ENCODE measurements at places on chromosomes 1 and 21. TPM values are rescaled to one million over a fixed set of nuclear protein-coding genes. Genes with fewer than 3 reads are reported as not detected.

DNA sequence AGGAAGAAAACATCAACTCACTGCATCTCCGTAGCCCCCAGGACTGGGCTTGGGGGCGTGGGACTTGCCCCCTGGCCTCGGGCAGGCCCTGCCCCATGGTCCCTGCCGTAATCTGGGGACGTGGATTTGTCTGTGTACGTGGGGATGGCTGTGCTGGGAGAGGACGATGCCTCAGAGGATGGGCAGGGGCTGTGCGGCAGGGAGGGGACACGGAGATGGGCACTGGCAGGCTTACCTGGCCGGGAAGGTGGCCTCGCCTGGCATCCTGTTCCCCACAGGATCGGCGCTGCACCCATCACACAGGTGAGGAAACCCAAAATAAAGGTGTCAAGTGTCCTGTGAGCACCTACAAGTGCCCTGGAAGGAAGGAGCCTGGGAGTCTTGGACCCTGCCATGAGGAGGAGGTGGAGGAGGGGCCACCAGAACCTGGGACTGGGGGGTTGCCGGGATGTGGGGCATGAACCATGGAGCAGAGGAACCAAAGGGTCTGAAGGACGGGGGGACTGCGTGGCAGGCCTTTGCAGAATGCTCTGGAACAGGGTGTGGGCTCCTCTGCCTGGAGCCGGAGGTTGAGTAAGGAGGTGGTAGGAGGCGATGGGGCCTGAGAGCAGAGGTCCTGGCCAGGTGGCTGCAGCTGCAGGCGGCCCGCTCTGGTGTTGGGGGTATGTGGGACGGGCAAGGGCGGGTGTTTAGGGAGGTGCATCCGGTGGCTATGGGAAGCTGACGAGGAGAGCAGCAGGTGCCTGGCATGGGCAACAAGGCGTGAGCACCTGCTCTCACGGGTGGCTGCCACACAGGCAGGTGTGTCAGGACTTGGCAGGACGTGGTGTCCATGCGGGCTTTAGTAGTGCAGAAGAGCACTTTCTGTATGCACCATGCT, 27.8 kb upstream of the LRRC3 start:
- no peaks in the 10 kb centered on the region for H3K4me1 ChIP-seq
- no peak overlapping the region for H3K27ac ChIP-seq
- no peak overlapping the region for H3K4me3 ChIP-seq
- H3K27me3 ChIP-seq: no peaks in the 10 kb centered on the region
- H3K36me3 ChIP-seq: no peaks in the 10 kb centered on the region
- DNase-seq: no peak

DNA sequence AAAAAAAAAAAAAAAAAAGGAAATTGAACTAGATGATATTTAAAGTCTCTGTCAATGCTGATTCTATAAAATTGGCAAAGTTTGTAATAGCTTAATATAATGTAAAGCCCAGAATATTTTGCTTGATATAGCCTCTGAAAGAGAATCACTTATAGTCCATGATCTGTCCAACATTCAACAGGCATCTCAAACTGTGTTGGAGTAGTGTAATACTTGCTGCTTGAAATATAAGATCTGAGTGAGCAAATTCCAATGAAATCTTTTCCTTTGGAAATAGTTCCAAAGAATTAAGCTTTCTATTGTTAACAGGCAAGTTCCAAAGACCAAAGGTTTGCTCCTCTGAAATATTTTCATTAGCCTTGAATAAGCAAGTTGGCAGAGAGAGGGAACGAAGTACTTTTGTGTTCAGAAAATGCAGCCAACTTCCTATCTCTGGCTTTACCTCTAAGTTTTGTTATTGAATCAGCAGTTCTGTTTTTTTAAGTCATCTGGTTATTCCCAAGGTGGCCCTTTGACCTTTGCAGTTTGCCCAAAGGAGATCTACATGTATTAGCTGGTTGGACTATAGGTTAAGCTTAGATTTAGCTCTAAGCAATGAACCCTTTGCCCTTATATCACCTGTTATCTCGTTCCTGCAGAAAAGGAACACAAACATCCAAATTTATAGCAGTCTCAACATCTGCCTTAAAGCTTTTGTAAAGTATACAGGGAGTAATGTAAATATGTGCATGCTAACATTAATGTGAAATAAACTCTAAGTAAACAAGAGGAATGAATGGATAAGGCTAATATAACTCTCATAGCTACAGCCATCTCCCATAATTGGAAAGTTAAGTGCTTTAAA, 24.4 kb upstream of the CEP350 start:
- no peak for DNase-seq
- H3K27me3 ChIP-seq: no peaks in the 10 kb centered on the region

DNA sequence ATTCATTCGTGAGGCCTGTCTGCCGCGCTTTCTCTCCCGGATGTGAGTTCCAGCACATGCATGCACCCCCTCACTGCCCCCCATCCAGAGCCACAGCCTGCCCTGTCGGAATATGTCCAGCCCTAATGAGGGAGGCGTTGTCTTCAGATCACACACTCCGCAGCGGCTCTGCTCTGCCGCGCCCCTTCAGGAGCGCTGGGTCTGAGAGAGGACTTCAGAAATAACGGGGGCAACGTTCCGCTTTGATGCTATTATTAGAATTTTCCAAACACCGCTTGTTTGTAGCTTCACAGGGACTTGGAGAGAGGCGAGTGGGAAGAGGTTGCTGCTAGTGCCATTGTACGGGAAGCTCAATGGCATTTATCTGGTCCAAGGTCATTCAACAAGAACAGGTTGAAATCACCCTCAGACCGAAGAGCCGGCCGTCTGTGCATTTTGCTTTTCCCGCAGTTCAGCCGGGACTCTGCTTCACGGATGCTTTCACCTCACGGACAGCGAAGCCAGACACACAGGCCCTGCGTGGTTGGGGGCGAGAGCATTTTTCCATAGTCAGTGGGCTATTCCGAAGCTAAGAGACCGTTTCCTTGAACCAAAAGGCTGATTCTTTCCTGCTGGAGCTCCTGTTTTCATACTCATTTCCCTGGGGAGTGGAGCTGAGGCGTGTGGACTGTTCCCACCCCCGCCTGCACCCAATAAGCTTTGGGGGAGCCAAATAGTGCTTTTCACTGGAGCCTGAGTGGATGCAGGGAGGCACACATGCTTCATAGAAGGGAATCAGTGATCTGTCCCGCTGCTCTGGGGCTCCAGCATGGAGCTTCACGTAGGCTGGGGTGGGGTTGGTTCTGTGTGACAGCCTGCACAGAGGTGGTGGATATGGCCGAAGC, 69.7 kb downstream of the GALNT2 start:
- H3K36me3 ChIP-seq: no peaks in the 10 kb centered on the region
- no peaks in the 10 kb centered on the region for H3K27me3 ChIP-seq
- no peak overlapping the region for H3K27ac ChIP-seq
- peaks cover 9% of the 10 kb centered on the region for H3K4me1 ChIP-seq

The BRINP2 gene
- total RNA-seq: 0.49 TPM

- no peaks in the 10 kb centered on the region for H3K36me3 ChIP-seq
- no peak overlapping the region for H3K4me3 ChIP-seq
- no peaks in the 10 kb centered on the region for H3K4me1 ChIP-seq
- no peak for DNase-seq
- no peak overlapping the region for H3K27ac ChIP-seq
Observed at GRCh38 chr1:74779750-74780149, 46.8 kb downstream of the TYW3 start.

GRCh38 chr1:157798211-157798610, 21.3 kb upstream of the FCRL2 start:
- H3K36me3 ChIP-seq: no peaks in the 10 kb centered on the region
- H3K27me3 ChIP-seq: no peaks in the 10 kb centered on the region
- no peaks in the 10 kb centered on the region for H3K4me1 ChIP-seq
- no peak overlapping the region for H3K4me3 ChIP-seq

The PDZK1 gene
- total RNA-seq: 0.49 TPM

GRCh38 chr1:106249365-106249764, 807.1 kb upstream of the PRMT6 start:
- H3K27ac ChIP-seq: no peak overlapping the region
- H3K4me1 ChIP-seq: no peaks in the 10 kb centered on the region
- no peaks in the 10 kb centered on the region for H3K36me3 ChIP-seq
- no peak overlapping the region for H3K4me3 ChIP-seq
- no peak for DNase-seq

DNA sequence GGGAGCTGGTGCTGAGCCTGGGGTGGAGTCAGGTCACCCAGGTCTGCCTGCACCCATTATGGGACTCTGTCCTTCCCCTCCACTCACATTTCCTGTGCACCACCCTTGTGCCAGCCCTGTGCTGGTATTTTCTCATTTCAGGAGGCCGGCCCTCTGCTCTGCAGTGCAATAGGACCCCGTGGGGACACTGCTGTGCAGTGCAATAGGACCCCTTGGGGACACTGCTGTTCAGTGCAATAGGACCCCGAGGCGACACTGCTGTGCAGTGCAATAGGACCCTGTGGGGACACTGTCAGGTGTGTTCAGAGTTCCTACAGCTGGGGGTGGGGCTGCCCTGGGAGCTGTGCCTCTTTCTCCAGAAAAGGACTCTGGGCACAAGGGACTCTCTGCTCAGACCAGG, 36.2 kb upstream of the DMBX1 start:
- H3K27ac ChIP-seq: no peak overlapping the region
- no peak overlapping the region for H3K4me3 ChIP-seq
- no peaks in the 10 kb centered on the region for H3K27me3 ChIP-seq
- no peaks in the 10 kb centered on the region for H3K36me3 ChIP-seq
- peaks cover under 1% of the 10 kb centered on the region for H3K4me1 ChIP-seq

DNA sequence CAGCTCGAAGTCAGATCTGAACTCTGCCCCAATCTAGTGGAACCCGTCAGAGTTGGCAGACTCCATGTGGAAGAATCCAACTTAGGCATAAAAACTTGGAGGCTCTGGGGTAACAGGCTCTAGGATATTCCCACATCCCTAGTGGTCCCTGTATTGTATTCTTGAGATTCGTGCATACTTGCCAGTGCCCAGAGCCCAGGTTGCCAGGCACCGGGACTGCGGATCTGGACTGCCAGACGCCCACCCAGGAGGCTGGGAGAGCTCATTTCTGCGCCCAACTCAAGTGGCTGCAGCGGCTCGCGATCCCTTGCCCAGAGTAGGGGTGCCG, 1.1 kb downstream of the GRIK1 start:
- no peak for DNase-seq
- peak overlapping the region; percentile 43 for H3K4me3 ChIP-seq
- no peaks in the 10 kb centered on the region for H3K4me1 ChIP-seq
- H3K27me3 ChIP-seq: no peaks in the 10 kb centered on the region
- H3K27ac ChIP-seq: no peak overlapping the region

GRCh38 chr21:14545906-14546480, at the start of gene SAMSN1:
Gene SAMSN1, minus strand, starts transcription at chr21:14546315. Its CDS starts 54 bp downstream, at chr21:14546261.
- H3K4me1 ChIP-seq: no peaks in the 10 kb centered on the region
- no peaks in the 10 kb centered on the region for H3K27me3 ChIP-seq
- H3K27ac ChIP-seq: no peak within 1 kb of the TSS
- no peak within 1 kb of the TSS for H3K4me3 ChIP-seq
- no peaks in the 10 kb centered on the region for H3K36me3 ChIP-seq

The LCE3D gene
- total RNA-seq: 57.5 TPM

Data from vagina (tissue), 2 donors.